ENCODE measurements at places on chromosomes 12 and 14.
A peak's percentile ranks its signal among the peaks of the same experiment; 100 is the strongest.

DNA sequence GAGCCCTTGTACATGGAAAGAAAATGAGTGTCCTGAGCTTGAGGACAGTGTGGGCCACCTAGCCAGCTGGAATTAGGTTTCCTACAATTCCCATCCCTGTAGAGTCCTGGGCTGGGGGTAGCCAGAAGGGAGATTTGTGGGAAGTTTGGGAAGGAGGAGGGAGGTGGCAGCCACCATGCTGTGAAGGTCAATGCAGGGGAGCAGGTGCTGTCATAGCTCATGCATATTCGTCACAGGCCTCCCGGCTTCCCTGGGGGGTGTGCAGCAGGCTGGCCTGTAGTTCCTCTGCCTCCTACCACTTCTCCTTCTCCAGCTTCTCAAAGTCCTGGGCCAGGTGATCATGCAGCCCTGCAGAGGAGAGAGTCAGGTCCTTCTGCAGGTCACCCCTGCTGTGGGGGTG, 121.3 kb downstream of the TBX3 start:
- DNase-seq = peak; percentile 38

GRCh38 chr14:105005929-105006830, 14.7 kb downstream of the CDCA4 start:
- DNase-seq = no peak

GRCh38 chr12:524167-524951, 64.6 kb downstream of the B4GALNT3 start:
- no peak for DNase-seq

DNA sequence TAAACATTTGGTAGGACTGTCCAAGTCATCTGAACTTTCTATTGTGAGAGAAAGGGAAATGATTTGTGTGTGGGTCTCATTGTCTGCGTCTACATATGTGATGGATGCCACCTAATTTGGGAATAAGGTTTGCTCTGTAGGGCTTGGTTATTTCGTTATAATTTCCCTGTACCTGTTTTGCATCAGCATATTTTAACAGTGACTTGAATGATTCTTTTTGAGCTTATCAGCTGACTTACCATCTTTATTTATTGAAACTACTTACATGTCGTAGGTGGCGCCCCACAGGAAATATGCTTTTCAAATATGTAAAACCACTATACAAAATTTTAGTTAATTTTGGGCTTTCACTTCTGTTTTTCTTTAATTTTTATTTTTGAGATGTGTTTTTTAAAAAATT, 56.5 kb upstream of the BCAT1 start:
- no peak for DNase-seq

- DNase-seq = no peak
Measured at GRCh38 chr12:109777544-109777943, 55.7 kb downstream of the TRPV4 start.

Measured in iPS DF 19.7 (cell line).